ENCODE measurements at places on chromosomes 2 and 18.

GRCh38 chr2:237432484-237433092 is 18.6 kb upstream of the COL6A3 start:
- DNase-seq = no peak

- no peak for DNase-seq
Observed at GRCh38 chr2:85549826-85550225, 10.9 kb downstream of the MAT2A start.

DNA sequence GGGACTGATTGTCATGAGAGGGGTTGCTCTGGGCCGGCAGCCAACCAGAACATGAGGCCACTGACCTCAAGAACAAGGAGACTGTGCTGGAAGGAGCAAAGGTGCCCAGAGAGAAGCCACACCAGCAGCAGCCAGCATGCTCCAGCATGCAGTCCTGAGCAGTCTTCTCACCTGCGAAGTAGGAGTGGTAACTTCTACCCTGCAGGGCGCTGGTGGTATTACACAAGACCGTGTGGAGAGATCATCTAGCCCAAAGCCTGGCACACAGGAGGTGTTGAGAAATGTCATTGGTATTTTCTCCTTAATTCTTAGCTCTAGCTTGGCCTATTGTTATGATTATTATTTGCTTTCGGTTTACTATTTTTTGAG is 132.7 kb downstream of the TSN start:
- peak; percentile 42 for DNase-seq

DNA sequence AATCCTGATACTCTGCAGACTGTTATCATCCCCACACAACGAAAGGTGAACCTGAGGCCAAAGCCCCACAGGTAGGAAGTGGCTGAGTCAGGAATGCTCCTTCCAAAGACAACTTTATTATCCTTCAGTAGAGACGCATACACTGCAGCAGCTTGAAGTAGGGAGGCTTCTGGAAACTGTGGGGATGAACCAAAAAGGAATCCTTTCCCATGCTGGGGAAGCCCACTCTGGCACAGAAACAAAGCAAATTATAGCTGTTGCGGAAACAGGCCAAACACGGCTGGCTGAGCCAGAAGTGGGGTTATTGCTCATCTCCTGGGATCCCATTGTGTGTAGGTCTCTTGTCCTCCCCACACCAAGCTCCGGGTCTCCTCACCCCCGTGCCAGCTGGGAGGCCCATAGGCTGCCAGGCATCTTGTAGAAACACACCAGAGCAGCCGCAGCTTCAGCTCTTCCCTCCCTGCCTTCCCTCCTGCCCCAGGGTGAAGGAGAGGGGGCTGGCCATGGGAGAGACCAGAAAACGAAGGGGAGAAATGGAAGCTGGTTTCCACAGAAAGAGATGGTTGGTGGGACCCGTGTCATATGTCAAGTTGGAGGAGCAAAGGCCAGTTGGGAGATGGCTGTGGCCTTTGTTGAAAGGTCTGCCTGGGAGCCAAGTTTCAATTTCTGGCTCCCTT is 176.9 kb upstream of the NABP1 start:
- no peak for DNase-seq

DNA sequence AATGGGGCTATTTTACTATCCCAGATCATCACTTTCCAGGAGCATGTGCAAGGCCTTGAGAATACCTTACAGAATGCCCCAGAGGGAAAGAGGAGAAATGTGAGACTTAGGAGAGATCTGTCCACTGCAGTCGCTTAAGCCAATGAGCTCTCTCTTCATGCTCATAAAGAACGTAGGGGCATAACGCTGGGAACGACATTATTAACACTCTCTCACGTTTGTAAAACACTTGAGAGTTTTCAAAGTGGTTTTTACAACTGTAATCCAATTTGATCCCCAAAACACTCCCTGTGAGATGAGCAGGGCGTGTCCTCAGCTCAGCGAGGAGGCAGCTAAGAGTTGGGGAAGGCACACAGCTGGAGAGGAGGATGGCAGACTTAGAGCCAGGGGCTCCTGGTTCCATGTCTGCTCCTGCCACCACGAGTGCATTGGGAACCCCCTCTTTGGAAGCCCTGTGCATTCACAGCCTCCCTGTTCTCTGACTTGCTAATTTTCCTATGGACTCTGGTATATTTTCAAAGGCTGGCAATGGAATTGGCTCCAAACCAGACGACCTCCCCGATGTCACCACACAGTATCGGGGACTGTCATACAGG is 97.4 kb downstream of the PLB1 start:
- DNase-seq = no peak

DNA sequence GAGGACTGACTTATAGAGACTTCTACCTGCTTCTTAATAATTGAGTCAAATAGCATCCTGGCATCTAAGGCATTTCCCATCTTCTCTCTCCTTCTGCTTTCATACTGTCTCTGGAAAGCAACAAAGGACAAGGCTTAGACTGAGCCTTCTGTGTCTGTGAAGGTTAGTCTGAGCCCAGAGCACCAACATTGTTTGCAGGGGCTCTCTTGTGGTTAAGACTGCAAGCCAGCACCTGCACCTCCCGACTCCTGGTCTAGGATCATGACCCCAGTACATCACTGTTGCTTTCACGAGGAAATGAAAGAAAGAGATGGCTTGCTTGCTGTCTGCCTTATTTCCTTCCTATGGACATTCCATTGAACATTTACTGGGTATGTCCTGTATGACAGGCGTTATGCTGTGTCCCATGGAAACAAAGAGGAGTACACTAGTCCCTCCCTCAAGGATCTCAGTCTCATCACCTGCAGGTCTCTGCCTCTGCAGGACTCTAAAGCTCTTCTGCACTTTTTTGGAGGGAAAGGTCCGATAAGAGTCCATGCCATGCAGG is 315.8 kb upstream of the EPAS1 start:
- no peak for DNase-seq

DNA sequence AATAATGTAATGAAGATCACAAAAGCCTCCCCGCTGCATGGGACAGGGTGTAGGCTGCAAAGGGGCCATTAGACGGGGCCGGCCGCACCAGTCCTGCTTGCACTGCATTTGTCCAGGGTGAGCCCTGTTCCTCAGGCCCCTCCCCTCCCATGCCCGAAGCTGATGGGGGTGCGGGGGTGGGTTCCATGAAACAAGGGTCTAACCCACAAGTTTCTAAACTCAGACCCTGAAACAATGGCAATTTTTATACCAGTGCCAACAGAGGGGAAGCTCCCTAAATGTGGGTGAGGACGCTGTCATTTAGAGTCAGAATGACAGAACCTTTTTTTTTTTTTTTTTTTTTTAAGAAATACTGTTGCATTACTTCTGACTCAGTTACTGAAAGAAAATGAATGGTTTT is 39.7 kb downstream of the HS6ST1 start:
- no peak for DNase-seq

GRCh38 chr2:109285244-109285651 is 156.2 kb downstream of the SH3RF3 start:
- DNase-seq = no peak

DNA sequence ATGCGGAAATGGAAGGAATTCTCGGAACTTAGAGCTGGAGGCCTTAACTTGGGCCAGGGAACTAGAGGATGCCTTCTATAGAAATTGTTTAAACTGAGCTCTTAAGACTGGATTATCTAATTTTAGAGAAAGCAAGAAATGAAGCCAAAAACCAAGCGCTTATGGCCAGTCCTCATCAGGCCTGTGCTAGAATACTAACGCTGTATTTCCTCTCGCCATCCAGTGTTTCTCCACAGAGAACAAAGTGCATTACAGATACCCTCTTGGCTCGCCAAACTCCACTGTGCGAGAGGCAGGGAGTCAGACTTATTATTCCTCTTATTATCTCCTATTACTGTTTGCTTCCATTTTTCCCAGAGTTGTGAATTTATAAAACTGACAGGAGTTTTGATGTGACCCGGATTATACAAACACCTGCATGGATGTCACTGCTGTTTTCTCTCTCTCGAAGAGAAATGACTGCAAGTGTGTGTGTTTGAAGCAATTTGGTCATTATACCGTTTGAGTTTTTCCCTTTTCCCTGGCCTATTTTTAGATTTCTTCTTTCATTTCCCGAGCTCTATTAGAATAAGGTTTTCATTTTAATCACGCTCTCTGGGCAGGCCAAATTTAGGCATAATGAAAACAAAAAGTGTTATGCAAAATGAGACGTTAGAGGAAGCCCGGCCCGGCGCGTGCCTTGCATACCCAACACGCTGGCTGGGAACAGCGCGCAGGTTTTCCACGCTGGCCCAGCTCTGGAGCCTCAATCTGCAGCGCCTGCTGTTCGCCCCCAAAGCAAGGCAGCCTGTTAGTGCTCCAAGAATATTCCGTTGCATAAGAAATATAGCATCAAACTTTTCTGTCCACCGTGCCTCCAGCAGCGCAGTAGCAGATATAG is 103.3 kb downstream of the ALK start:
- DNase-seq = no peak

DNA sequence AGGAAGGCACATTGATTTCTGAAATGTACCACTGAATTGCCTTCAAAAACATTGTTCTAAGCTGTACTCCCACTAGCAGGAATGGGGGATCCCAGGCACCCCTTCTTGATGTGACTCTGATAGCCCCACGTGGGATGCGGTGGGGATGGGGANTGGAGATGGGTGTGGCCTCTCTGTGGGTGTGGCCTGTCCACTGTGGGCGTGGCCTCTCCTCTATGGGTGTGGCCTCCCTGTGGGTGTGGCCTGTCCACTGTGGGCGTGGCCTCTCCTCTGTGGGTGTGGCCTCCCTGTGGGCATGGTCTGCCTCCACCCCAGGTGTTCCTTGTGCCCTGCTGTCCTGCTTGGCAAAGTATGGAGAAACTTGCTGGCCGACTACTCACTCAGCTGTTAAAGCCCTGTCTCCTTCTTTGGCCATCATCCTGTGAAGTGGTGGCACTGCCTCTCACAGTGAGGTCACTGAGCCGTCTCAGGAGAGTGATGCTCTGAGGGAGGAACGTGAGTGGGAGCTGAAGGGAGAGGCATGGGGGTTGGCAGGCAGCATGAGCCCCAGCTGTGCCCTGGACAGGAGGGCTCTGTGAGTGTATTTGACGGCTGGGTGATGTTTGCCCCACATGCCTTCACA is 6.7 kb upstream of the PARD6G start:
- no peak for DNase-seq

GRCh38 chr2:187966924-187967323 is 324.8 kb upstream of the GULP1 start:
- DNase-seq = no peak

GRCh38 chr2:113886479-113887008 is 3.3 kb upstream of the ACTR3 start:
- DNase-seq = peak; percentile 45

DNA sequence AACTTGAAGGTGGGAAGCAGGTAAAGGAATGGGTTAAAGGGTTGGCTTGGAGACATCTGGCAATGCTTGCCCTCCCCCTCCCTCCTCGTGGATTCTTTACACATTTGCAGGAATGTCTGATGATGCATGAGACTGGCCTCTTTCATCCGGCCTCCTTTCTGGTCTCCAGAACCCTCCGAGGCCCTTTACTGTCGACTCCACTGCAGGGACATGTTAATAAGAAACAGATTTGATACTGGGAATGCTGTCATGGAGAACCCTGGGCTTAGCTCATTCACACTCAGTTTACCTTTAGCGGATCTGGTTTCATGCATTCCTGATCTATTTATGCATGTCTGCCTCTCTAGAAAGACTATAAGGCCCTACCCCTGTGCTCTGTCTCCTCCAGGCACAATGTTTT is 238.7 kb downstream of the TGIF1 start:
- DNase-seq = no peak

GRCh38 chr2:23574919-23575654 is 190.1 kb downstream of the KLHL29 start:
- no peak for DNase-seq

DNA sequence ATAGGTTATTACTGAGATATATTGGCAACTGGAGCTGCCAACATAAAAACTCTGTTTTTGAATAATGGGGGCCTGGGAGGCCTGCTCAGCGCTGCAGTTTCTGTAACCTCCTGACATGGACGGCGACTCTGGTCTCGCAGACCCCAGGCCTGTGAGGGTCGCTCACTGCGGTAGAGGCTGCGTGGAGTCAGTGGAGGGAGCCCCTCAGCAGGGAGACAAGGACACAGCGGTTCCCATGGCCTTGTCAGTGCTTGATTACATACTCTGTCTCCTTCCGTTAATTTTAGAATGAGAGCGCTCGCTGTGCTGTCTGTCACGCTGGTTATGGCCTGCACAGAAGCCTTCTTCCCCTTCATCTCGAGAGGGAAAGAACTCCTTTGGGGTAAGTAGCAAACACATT is 858 bp downstream of the TPO start:
- no peak for DNase-seq

GRCh38 chr2:17916584-17916983 is 38.1 kb downstream of the KCNS3 start:
- DNase-seq = no peak

- DNase-seq = no peak
Observed at GRCh38 chr2:87401726-87402345, 346.1 kb upstream of the PLGLB2 start.

GRCh38 chr2:203021991-203022390 is 7.3 kb downstream of the NBEAL1 start:
- no peak for DNase-seq

DNA sequence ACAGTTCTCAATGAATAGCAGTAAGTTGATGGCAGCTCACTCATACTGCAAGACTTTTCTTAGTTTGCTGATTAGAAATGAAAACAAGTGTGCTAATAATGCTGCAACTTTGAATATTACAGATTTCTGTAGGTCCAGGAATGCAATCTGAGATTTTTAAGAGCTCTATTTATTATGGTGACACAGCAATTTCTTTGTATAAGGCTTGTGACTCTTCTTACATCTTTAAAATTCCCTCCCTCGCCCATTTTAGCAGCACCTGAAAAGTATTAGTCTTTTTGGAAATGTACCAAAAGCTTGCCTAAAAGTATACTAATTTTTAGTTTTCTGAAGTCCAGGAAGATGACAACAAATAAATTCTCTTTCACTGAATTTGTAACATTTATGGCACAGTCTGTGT is 4.4 kb upstream of the HTR2B start:
- no peak for DNase-seq

DNA sequence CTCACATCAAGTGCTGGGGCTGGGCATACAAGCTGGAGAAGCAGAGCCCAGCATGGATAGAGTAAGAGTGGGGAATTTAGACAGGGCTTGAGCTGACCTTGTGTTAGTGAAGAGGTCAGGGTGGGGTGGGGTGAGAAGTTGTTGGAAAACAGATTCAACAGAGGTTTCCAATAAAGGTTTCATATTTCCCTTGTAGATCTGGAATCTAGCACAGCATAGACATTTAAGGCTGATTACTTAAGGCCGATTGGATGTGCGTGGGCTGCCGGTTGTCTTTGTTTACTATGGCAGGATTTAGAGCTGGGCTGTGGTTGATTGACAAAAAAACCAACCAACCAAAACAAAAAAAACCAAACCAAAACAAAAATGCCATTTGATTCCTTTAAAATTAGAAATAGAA is 114.9 kb upstream of the SEC11C start:
- DNase-seq = no peak

- DNase-seq = no peak
Observed at GRCh38 chr18:54856105-54856646, 27.9 kb downstream of the RAB27B start.
